ENCODE measurements at places on chromosomes 2 and 18.

- DNase-seq: no peak
Observed at GRCh38 chr18:44602845-44603244, 77.8 kb upstream of the SETBP1 start.

DNA sequence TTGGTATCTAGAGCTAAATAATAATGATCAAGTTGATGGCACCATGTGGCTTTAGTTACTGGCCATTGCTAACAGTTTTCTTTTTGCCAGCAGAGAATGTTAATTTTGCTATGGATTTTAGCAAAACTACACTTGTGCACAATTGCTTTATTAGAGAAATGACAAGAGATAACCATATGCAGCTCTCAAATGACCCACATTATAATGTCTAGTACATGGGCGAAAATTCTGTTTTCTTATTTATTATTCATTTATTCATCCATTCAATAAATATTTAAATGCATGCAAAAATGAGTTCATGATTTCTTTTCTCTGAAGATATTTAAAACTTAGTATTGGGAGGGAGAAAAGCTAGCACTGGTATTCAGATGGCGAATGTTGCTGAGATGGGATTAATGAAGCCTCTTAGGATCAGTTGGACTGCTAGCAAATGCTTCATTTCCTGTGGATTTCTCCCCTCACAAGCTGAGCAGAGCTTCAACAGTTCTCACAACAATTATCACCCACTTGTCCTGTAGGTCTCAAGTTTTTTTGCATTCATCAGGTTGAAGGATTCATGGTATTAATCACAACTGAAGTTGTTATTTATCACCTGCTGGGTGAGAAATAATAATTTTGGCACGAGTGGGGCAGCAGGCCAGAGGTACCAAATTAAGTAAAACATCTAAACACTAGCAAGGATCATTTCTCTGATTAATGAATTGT lies 95.2 kb downstream of the MTX2 start:
- no peak for DNase-seq

DNA sequence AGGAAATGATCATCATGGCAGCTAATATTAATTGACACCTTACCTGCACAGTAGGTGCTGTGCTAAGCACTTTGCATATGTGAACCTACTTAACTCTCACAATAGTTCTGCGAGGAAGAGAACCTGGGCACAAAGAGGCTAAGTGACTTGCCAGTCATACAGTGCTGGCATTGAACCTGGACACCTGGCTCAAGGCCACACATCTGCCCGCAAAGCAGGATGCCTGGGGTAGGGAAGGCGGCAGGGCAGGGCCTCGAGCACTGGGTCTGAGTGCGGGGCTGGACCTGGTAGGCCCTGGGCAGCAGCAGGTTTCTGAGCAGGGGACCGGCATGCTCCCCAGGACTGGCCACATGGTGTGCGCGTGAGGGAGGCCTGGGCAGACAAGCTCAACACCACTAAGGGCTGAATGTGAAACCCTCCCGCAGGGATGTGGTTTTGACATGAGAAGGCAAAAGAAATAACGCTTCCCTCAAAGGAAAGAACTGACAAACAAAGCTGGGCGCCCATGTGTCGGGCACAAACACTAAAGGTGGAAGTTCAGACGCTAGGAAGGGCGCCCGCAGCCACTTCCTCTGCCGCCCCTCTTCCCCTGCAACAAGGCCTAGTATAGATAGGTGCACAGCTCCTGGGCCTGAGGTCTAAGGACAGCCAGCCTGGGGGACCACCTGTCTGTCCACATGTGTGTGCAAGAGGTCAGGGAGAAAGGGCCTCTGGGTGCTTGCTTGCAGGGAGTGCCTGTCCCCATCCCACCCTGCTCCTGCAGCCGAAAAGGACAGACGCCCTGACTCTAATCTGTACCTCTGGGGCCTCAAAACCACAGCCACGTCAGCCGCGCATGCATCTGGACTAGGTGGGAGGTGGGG lies 92.5 kb downstream of the ZFP36L2 start:
- DNase-seq: peak; percentile 76

DNA sequence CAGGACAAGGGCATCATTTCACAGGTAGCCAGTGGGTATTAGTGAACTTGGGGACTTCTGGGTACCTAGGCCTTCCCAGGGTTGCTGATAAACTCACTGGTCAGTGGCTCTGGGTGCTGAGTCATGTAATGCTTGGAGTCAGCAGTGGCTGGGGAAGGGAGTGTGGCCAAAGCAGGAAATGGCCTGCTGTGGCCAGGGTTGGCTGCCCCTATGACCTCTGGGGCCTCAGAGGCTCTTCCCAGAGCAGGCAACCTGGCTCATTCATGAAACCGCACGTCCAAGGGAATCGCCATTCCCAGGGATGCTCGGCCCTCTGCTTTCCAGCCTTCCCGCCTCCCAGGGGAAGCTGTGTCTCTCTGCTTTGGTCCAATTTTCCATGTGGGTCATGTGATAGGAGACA lies 294.9 kb downstream of the DYSF start:
- DNase-seq: no peak

GRCh38 chr2:158893026-158893425 lies 75.4 kb upstream of the TANC1 start:
- DNase-seq: no peak

GRCh38 chr2:23599006-23599405 lies 214.0 kb downstream of the KLHL29 start:
- DNase-seq: no peak

DNA sequence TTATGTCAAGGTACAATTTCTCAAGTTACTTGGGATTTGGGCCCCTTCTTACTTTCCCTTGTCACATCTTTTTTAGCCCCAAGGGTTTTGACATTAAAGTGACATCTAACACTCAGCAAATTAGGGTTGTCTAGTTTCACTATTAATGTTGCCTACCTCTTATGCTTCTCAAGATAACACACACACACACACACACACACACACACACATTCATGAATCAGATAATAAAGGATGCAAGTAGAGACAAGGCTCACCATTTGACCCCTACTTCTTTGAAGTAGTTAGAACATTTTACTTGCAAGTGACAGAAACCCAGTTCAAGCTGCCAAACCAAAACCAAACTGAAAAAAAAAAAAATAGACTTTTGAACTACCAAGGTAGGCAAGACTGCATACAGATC lies 138.8 kb downstream of the TRIB2 start:
- DNase-seq: peak; percentile 39

- peak; percentile 47 for DNase-seq
Observed at GRCh38 chr18:34787931-34788532, 77.9 kb downstream of the DTNA start.

GRCh38 chr2:85963068-85963467 lies 74.3 kb upstream of the ST3GAL5 start:
- DNase-seq: no peak

- no peak for DNase-seq
Observed at GRCh38 chr2:23585273-23586170, 200.5 kb downstream of the KLHL29 start.

DNA sequence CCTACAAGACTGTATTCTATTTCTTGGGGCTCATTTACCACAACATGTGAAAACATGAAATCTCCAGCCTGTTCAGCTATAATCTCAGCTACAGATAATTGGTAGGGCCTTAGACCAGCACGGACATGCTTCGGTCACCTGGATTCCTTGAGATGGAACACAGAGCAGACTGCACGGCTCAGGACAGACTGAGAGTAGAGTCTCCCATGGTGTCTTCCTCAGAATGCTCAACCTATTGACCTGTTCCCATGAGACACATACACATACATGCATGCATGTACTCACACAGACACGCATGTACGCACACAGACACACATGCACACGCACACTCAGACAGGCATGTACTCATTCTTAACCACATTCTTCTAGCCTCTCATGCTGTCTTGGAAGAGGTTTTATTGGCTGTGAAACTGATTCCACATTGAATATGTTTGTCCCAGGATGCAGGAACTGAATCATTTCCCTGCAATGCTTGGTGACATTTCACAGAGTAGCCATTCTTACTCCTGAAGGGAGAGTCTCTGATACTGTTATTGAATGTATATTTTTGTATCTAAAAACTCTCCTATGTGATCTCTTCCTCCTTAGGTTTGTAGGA lies 23.5 kb upstream of the BZW1 start:
- DNase-seq: no peak

DNA sequence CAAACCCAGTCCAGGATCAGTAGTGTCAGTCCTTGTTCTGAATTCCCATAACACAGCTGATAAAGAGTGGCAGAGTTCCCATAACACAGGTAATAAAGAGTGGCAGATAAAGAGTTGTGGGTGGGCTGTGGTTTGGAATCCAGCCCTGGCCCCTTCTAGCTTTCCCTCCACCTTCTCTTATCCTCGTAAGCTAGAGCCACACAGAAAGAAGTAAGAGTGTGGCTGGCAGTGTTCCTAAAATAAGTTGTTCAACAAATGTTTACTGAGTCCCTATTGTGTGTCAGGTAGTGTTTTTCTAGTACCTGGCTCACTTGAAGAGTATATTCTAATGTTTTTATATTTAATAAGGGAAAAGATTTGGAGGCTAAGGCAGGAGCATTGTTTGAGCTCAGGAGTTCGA lies 65.0 kb upstream of the BCL2L11 start:
- DNase-seq: no peak

DNA sequence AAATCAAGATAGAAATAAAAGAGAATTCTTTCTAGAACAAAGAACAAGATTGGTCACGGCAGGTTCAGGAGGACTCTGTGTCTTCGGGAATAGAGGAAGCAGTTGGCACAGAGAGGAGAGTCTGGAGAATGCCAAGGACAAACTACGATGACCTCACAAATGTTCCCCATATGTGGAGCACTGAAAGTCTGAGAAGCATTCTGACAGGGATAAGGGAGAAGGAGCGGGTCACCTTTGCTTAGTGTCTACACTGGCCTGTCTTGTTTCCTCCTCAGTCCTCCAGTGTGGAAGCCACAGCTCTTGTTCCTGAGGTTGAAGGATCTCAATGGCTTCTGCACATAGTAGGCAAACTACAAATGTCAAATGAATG lies 338.8 kb downstream of the MYCN start:
- DNase-seq: no peak

- DNase-seq: peak; percentile 47
Observed at GRCh38 chr2:159144776-159145614, 141.5 kb downstream of the WDSUB1 start.

DNA sequence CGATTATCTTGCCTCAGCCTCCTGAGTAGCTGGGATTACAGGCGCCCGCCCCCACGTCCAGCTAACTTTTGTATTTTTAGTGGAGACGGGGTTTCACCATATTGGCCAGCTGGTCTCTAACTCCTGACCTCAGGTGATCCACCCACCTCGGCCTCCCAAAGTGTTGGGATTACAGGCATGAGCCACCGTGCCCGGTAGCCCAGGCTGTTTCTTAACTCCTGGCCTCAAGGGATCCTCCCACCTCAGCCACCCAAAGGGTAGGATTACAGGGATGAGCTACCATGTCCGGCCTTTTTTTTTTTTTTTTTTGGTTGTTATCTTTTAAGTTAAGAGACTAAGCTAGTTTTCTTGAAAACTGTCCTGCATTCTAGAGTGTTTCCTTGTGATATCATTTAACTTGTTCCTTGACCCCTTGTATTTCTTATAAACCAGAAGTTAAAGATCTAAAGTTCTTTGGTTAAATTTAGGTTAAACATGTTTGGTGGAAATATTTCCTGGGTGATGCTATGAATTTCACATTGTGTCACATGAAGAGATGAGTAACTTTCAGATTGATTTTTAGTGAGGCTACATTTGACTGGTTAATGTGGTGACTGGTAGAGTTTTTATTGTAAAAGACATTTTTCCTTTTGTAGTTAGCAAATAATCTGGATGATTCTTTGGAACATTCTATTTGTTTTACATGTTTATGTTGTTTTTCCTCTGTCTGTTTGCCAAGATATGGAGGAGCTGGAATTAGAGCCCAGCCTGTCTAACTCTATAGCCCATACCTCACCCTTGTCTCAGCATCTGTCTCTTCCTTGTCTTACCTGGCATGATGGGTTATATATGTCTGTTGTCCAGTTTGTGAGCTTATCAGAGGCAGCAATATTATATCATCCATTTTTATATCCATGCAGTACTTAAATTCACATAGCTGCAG lies 5.2 kb downstream of the NCAPH start:
- no peak for DNase-seq

DNA sequence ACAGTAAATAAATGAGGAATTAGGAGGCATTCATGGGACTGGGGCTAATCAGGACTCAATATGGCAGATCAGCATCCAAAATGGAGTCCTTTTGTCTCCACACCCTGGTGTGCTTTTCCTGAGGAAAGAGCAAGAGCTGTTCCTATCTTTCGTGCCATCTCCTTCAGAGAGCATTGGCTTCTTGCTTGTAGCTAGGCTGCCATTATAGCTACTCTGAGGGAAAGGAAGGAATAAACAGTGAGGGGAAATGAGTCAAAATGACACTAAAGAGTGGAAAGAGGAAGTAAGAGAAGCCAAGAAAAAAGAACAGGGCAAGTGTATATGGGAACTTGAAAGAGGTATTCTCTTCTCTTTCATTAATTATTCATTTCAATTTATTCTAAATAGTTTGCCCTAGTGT lies 8.4 kb upstream of the NMI start:
- DNase-seq: no peak

DNA sequence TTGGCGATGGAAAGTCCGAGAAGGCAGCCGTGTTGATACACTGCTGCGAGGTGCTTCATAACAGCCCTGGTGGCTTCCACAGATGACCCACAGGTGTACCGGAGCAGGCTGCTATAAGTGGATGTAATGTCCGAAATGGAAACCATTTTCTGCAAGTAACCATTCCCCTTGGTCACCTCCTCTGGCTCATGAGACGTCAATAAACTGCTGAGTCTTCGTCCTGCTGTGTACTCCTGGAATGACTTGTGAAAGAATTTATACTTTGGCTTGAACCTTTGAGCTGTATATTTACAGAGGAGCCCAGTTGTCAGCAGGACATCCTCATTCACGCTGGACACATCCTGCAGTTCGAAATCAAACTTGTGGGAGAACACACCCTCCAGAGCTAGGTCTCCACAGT lies 14.4 kb downstream of the NLRC4 start:
- DNase-seq: no peak

- no peak for DNase-seq
Observed at GRCh38 chr2:102046135-102046986, 54.6 kb downstream of the IL1R2 start.

DNA sequence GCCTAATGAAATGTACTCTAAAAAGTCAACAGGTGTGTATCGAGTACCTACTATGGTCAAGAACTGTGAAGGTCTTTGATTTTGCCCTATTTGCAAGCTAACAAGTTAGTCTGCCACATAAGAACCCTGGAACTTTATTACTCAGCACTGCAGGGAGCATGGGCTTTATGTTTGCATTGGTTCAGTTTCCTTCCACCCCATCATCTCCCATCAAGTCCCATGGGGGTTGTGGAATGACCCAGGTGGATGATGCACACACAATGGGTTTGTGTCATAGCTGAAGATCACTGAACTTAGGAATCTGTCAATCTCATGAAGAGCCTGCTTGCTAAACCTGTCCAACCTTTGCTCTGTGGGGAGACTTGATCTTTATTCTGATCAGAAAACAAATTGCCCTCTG lies 265.5 kb downstream of the RPRM start:
- no peak for DNase-seq

All from CD4-positive, alpha-beta T cell treated with Interleukin-10 for 1 hour (primary cell).